Spleen (tissue), 13 donors: ENCODE measurements at places on chromosomes 12 and 14. TPM values are rescaled to one million over a fixed set of nuclear protein-coding genes. Genes with fewer than 3 reads are reported as not detected.

- H3K27me3 ChIP-seq, result peaks cover 5% of the 10 kb centered on the region
- no peaks in the 10 kb centered on the region for H3K36me3 ChIP-seq
- H3K27ac ChIP-seq, result no peak overlapping the region
- peaks cover 7% of the 10 kb centered on the region for H3K4me1 ChIP-seq
- DNase-seq, result no peak
These were observed 154.5 kb downstream of the EGLN3 start for GRCh38 chr14:33796356-33796755.

- peaks cover 28% of the 10 kb centered on the region for H3K4me1 ChIP-seq
- H3K4me3 ChIP-seq, result no peak overlapping the region
- peaks cover 22% of the 10 kb centered on the region for H3K36me3 ChIP-seq
- no peaks in the 10 kb centered on the region for H3K27me3 ChIP-seq
- DNase-seq, result no peak
These were observed 60.5 kb downstream of the ACTN1 start for GRCh38 chr14:68918612-68919011.

DNA sequence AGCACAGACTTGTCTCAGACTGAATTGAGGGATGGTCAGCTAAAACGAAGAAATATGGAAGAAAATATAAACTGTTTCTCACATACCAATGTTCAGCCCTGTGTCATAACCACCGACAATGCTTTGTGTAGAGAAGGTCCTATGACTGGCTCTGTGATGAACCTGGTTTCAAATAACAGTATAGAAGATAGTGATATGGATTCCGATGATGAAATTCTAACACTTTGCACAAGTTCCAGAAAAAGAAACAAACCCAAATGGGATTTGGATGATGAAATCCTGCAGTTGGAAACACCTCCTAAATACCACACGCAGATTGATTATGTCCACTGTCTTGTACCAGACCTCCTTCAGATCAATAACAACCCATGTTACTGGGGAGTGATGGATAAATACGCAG is 7.9 kb upstream of the MAPK1IP1L start:
- H3K27me3 ChIP-seq, result no peaks in the 10 kb centered on the region
- no peak overlapping the region for H3K4me3 ChIP-seq
- peaks cover 5% of the 10 kb centered on the region for H3K4me1 ChIP-seq
- no peak for DNase-seq
- H3K36me3 ChIP-seq, result peaks cover 11% of the 10 kb centered on the region

Gene KRT80
- total RNA-seq, result 0.17 TPM

DNA sequence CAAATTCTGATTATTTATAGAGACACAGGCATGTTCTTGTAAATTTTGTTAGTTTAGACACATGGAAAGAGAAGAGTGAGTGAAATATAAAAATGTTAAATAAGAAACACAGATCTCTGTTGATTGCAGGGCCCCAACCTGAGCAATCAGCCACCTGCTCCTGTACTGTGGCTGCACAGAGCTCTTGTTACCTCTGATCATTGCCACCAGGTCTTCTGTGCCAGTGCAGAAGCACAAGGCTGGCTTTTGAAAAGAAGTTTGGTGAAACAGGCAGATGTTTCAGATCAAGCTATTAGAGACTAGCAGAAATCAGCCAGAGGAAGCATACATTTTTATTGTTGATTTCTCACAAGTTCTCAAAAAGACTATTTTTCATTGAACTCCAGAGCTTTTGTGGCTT is 434.1 kb upstream of the OR4E1 start:
- no peak for DNase-seq
- no peaks in the 10 kb centered on the region for H3K36me3 ChIP-seq
- H3K4me1 ChIP-seq, result no peaks in the 10 kb centered on the region
- no peak overlapping the region for H3K27ac ChIP-seq
- H3K4me3 ChIP-seq, result no peak overlapping the region

Gene IRAK3
- total RNA-seq, result 70.7 TPM

DNA sequence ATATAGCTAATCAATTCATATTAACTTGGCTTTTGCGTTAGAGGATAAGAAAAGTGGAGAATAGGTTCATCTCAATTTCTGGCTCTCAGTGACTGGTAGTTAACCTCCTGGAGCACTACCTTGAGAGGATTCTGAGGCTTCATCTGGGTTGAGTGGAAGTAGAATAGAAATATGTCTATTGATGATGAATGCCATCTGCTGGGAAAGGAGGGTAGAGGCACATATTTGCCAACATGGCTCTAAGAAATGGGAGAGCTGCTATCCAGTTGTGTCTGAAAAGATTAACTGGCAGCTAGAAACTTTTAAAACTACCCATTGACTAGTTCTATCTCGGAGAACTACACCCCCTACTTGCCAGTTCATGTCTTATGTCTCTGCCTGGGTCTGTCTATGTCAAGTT is 530.1 kb downstream of the NRXN3 start:
- no peak for DNase-seq
- H3K4me1 ChIP-seq, result no peaks in the 10 kb centered on the region
- no peak overlapping the region for H3K27ac ChIP-seq
- no peak overlapping the region for H3K4me3 ChIP-seq

Gene BEST3
- total RNA-seq, result not detected

Gene APEX1
- total RNA-seq, result 89.4 TPM

DNA sequence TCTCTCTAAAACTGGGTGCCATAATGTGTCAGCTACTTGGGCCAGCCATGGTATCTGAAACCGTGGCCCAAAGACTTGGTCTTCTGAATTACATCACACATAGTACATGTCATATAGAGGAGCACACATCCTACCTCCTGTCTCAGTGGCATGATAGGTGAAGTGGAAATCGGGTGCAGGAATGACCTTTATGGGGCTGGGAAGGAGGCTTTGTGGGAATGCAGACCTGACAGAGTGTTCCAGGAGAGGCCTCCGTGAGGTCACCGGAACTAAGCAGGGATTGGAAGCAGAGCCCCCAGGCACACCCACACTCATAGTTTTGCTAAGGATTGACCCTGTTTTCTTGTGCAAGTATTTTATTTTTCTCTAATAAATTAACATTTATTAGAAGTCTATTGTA is 82.6 kb downstream of the NTF3 start:
- H3K27ac ChIP-seq, result no peak overlapping the region
- H3K4me1 ChIP-seq, result peaks cover 29% of the 10 kb centered on the region
- no peak overlapping the region for H3K4me3 ChIP-seq
- no peaks in the 10 kb centered on the region for H3K36me3 ChIP-seq
- no peak for DNase-seq
- H3K27me3 ChIP-seq, result no peaks in the 10 kb centered on the region

DNA sequence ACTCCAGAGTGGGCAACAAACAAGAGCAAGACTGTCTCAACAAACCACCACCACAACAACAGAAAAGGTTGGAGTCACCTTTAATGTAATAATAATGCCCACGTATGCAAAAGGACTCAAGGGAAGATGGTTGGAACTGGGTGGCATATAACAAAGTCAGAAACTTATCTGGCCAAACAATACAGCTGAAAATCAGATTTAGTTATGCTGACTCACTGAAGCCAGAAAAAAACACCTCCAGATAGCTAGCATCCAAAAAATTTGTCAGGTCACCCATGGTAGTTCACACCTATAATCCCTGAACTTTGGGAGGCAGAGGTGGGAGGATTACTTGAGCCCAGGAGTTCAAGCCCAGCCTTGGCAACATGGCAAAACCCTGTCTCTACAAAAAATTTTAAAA is 24.4 kb downstream of the SLC11A2 start:
- H3K36me3 ChIP-seq, result peaks cover 62% of the 10 kb centered on the region
- H3K27me3 ChIP-seq, result no peaks in the 10 kb centered on the region
- H3K27ac ChIP-seq, result no peak overlapping the region

DNA sequence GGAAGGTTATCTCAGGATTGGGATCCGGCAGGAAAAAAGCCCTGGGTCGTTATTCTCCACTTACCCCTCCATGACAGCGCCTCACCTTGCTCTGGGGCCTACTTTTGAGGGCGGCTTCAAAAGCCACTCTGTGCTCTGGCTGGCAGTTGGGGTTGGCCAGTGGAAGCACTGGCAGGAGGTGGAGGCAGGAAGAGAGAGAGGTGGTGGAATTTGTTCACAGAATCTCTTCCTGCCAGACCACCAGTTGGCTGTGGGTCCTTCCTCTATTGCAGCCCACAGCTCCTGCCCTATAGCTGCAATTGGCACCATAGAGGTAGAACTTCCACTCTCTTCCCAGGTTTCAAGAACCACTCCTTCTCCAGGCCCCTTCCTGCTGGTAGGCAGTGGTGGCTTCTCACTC is 32.7 kb upstream of the SDR39U1 start:
- H3K4me1 ChIP-seq, result no peaks in the 10 kb centered on the region
- no peaks in the 10 kb centered on the region for H3K36me3 ChIP-seq
- DNase-seq, result no peak
- H3K4me3 ChIP-seq, result no peak overlapping the region
- no peak overlapping the region for H3K27ac ChIP-seq
